ENCODE measurements at places on chromosomes 1 and 21.
A peak's percentile ranks its signal among the peaks of the same experiment; 100 is the strongest.

- no peak for DNase-seq
Observed at GRCh38 chr1:227943381-227944089, 4.2 kb downstream of the WNT9A start.

DNA sequence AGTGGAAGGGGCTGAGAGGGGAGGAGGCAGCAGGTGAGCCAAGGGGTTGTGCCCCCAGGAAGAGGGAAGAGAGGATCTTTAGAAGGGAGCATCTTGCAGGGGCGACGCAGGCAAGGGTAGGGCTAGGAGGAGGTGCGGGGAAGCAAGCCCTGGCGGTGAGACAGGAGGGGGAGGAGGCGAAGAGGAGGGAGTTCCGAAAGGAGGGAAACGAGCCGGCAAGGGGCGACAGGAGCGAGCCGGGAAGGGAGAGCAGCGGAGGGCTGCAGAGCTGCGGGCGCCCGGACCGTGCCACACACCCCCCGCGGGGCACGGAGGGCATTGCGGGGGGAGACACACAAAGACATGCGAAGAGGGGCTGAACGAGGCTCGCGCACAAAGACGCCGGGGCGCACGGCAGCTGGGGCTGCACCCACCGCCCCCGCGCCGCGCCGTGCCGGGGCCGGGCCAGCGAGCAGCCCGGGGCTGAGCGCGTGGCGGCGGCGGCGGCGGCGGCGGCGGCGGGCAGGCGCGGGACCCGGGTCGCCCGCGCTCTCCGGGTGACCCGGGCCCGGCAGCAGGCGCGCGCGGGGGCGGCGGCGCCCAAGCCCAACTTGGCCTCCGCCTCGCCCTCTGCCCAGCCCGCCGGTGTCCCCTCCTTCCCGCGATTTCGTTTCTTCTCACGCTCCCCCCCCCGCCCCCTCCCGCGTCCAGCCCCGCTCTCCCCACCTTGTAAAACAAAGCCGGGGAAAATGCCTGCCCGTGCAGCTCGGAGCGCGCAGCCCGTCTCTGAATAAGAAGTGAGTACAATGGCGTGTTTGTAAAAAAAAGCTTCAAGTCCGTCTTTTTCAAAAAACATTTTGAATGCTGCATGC lies at the start of gene KCNK2:
KCNK2 (plus strand) TSS at position 206 of the 851 bp plus-strand sequence. CDS start 649 bp downstream, outside the sequence.
- DNase-seq = peak; percentile 34

- DNase-seq = no peak
Observed at GRCh38 chr1:101290922-101291561, 54.2 kb downstream of the S1PR1 start.

DNA sequence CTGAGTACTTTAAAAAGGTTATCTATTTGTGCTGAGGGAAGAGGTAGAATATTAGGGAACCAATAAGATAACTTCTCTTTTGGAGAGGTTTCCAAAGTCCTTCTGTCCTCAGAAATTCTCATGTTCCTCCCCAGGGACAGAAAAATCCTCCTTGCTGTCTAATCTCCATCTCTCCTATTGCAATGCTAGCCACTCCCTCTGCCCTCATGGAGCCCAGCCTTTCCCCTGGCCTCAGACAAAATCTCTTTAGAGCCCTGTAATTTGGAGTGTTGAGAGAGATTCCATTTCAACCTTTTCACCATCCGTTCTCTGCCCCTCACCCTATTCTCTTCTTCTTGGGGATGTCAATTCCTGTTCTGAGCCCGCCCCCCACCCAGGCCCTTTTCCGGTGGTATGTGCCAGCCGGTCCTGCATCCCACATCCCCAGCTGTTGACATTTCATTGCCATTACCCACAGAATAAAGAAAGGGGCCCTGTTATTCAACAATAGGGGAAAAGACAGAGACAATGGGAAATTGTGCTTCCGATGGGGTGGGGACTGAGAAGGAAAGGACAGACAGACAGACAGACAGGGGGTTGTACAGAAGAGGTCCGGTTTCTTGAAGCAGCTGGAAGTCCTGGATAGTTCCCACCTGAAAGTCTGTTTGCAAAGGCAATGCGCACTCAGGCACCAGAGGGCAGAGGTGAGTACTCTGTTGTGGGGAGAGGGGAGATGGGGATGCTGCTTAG lies at the start of gene HAPLN2:
HAPLN2 (plus strand) TSS at position 563 of the 729 bp plus-strand sequence. CDS start 4,076 bp downstream, outside the sequence.
- peak; percentile 54 for DNase-seq

DNA sequence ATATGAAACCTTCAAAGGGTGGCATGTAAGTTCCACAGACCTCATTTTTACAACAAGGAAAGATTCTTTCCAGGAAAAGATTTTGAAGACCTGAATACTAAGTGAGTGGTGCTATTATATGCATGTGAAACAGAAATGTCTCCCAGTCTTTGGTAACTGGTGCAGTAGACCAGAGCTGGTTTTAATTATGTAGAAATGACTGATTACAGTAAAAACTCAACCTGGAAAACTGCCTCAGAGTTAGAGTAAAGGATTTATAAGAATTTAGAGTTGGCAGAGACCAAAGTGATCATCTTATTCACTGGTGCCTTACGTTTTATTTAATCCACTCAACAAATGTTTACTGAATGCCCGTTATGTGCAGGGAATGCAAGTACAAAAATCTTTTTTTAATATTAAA lies 30.2 kb upstream of the LRRC8D start:
- DNase-seq = no peak

DNA sequence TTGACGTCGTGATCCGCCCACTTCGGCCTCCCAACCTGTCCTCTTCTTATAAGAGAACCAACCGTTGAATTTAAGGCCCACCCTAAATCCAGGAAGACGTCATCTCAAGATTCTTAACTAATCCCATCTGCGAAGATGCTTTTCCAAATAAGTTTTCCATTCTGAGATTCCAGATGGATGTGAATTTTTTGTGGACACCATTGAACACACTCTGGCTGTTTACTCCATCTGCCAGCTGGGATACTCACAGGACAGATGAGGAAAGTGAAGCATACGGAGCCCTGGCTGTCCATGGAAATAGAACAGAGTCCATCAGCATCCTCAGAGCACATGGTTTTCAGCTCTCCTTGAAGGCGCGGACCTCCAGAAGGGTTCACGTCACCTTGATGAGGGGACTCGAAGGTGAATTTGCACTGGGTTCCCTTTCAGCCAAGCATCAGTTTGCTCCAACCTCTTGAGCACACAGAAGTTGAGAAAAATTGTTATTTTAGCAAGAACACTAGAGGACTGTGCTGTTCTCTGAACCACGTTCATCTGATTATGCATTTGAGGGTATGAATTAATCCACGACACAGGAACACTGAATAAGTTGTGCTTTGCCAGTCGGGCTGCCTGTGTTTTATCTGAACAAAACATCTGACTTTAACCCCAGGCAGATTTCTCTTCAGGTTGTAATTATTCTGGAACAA lies 68.6 kb downstream of the KAZN start:
- DNase-seq = no peak

DNA sequence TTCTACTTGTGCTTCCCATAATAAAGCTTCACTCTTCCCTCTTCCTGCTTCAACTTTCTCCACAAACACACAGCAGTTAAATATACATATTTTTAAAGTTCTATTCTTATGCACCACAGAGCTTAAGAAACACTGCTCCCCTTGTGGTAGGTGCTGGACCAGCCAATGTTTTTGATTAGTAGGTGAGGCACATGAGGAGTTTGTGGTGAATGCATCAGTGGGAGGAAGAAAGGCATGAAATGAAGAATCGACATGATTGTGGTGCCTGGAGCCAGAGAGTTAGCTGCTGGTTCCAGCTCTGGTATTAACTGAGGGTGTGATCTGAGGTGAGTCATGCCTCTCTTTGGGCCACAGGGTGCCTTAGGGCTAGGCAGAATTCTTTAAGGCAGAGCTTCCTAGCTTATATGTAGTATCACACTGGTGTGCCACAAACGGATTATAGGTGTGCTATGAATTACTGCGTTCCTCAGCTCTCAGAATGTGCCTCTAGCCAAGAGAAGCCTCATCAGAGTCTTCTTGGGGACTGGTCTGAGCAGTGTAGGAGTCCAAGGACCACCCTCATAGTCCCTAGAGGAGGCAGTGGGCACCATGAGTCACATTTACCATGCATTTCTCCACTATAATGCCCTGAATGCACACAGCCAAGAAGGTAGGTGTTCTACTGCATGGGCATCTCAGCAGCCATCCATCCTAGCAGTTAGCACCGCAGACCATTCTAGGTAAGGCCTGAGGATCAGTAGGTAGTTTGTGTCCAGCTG lies 97.4 kb upstream of the SGIP1 start:
- DNase-seq = peak; percentile 21

DNA sequence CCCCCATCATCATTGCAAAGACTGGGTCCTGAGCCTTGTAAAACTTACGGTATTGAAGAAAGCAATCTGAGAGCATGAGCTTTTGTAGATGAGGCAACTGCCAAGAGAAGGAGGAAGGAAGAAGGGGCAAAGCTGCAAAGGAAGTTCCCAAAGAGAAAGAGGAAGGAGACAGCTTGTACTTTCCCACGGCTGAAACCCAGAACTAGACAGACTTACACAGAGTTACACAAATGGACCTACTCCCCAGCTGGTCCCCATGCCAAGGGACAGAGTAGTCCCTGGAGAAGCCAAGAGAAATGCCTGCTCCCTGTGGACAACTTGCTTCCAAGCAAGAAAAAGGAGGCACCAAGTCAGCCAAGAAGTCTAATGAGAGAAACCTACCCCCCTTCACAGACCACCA lies 22.6 kb downstream of the SLC5A9 start:
- no peak for DNase-seq

GRCh38 chr21:45393021-45393420 lies 11.9 kb upstream of the COL18A1 start:
- no peak for DNase-seq

DNA sequence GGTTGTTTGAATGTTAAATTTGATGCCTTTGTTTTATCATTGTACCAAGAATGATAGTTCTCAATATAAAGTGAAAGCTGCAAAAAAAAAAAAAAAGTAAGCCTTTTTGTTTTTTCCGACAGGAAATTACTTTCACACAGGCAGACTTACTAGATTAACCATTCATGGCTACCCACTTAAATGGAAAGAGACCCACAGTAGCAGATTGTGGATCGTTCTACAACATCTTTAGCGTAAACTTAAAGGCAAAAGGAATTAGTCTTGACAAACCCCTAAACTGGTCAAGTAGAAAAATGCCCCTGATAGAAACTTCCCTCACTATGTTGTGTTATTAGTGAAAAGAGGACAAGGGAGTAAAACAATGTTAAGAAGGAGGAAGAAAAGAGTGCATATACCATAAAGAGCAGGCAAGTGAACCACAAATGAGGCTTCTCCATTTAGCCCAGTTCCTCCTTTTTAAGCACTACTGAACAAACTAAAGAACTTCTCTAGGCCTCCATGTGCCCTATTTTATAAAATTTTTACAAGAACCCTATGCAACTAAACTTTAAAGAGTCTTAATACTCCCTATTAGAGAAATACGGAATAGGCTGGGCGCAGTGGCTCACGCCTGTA lies 1560.3 kb downstream of the MRPL39 start:
- no peak for DNase-seq

DNA sequence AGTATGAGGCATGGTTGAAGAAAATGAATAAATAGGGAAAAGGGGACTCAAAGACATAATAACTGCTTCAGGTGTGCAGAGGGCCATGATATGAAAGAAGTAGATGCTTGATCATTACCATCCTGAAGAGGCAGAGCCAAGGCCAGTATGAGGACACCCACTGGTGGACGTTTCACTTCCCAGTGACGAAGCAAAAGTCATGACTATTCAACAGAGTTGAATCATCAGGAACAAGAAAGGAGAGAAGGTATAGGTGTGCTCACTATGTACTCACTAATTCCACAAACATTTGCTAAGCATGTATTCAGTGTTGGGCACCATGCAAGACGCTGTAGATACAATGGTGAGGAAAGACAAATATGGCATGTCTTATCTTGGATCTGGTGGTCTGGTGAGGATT lies 319.2 kb upstream of the RUNX1 start:
- DNase-seq = no peak

- no peak for DNase-seq
Observed at GRCh38 chr1:162177126-162177525, 107.6 kb downstream of the NOS1AP start.

DNA sequence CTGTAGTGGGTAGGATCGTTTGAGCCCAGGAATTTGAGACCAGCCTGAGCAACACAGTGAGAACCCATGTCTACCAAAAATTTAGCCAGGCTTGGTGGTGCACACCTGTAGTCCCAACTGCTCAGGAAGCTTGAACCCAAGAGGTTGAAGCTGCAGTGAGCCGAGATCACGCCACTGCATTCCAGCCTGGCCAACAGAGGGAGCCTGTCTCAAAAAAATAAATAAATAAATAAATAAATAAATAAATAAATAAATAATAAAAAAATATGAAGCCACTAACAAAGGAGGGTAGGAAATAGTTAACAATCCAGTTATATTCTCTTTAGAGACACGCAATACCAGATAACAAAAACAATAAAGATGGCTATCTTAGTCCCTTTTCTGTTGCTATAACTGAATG lies 11.9 kb upstream of the CBR3 start:
- no peak for DNase-seq

DNA sequence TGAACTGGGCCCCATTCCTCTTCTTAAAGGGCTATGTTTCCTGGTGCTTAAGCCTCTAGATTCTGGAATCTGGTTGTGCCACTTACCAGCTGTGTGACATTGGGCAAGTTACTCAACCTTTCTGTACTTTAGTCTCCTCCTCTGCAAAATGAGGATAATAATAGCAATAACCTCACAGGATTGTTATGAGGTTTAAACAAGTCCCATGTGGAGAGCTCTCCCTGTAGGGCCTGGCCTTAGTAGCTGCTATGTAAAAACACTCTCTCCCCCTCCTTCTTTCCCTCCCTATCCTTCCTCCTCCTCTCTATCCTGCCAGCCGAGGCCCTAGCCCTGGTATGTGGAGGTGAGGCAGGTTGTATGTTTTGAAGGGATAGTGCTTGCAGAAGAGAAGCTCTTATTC lies 8.2 kb upstream of the PEAR1 start:
- DNase-seq = no peak

DNA sequence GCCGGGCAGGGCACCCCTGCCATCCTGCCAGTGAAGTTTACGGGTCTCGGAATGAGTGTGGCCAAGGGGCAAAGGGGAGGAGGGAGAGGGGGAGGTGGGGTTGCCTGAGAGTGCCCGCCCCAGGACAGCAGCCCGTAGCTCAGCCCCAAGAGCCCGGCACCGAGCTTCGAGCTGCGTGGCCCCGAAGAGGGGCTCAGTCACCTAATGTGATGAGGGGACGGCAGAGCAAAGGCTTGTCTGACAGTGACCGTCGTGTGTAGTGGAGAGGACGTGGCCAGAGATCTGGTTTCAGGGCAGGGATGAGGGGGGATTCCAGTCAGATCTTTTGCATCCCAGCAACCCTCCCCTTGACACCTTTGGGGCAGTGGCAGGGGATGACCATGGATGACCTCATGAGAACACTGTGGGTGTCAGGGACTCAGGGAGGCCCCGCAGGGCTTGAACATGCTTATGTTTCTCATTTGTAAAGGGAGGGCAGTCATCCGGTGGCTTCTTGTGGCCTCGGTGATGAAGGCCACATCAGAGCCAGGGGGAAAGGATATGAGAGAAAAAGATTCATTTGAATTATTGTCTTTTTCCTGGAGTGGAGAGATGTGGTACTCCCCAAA lies 1.1 kb upstream of the TRPM2 start:
- DNase-seq = no peak

DNA sequence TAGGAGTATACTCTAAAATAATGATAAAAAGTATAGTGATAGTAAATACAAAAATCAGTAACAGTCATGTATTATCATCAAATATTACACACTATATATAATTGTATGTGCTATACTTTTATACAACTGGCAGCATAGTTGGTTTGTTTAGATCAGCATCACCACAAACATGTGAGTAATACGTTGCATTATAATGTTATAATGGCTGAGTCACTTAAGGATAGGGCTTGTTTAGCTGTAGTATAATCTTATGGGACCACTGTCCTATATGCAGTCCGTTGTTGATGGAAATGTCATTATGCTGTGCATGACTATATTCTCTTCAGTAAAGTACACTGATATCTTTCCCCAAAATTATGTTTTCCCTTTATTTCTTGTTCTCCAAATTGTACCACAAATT lies 92.8 kb downstream of the LYPLAL1 start:
- no peak for DNase-seq
